Foreskin keratinocyte (primary cell): ENCODE measurements at places on chromosomes 1 and 21. TPM values are rescaled to one million over a fixed set of nuclear protein-coding genes. Genes with fewer than 3 reads are reported as not detected.

The NT5C1A gene
- total RNA-seq: not detected in 2 replicates

GRCh38 chr1:39016604-39017171, 9.5 kb upstream of the NDUFS5 start:
- no peak for DNase-seq

The ORC1 gene
- 17.7 and 20.6 TPM in 2 replicates for total RNA-seq

DNA sequence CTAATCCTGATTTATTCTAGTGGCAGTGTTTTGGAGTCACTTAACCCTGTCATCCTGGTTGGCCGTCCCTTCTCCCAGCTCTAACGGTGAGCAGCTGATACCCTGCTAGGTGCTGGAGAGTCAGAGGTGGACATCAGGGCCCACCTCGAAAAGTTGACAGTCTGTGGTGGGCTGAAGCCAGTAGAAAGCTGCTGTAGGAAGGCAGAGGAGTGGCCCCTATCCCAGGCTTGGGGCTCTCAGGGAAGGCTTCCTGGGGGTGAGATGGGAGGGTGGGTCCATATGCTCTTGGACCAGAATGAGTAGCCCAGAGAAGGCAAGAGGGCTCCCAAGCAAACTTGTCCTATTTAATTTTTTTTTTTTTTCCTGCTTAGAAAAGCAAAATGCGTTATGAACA, 475 bp upstream of the RPL5 start:
- no peak for DNase-seq

DNA sequence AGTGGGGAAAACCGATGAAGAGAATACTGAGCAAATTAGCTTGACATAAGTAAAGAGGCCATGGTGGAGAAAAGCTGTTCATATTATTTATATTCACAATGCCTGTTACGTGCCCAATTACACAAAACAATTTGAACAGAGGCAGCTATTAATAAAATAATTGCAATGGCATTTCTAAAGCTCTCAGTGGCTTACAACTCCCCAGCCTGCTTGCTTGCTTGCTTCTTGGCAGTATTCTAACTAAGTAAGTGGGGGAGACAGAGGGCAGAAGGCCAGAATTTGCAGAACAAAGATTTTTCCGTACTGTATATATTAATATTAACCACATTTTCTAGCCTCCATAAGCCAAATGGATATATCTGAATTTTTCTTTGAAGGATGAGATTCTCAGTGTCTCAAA, 12.9 kb downstream of the PTPN14 start:
- DNase-seq: no peak

GRCh38 chr21:42411891-42412635, 8.4 kb downstream of the UBASH3A start:
- DNase-seq: no peak

The BGLAP gene
- total RNA-seq: 0.14 and 0.34 TPM in 2 replicates

GRCh38 chr1:193448682-193449461, 262.5 kb upstream of the B3GALT2 start:
- DNase-seq: no peak

- no peak for DNase-seq
These were observed 132.0 kb upstream of the ZBTB40 start for GRCh38 chr1:22319608-22320007.

GRCh38 chr1:230661976-230662375, 19.7 kb downstream of the COG2 start:
- no peak for DNase-seq

DNA sequence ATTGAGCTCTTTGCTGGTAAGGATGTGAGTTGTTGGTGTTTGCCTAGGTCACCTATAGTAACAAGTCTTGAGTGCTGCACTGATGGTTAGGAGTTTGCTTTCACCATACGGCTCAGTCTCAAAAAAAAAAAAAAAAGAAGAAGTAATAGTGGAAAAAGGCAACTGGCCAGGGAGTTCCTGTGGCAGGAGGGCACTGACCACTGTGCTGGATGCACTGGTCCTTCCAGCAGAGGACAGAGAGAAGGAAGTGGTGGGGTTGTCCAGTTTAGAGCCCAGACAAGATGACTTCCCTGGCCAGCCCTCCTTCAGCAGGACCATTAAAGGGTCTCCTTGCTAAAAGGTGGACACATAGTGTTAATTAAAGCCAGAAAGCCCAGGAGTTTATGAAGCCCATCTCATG, 11.9 kb upstream of the PTCH2 start:
- no peak for DNase-seq

The OLIG2 gene
- not detected in 2 replicates for total RNA-seq

The MOV10 gene
- total RNA-seq: 68.8 and 74.7 TPM in 2 replicates

DNA sequence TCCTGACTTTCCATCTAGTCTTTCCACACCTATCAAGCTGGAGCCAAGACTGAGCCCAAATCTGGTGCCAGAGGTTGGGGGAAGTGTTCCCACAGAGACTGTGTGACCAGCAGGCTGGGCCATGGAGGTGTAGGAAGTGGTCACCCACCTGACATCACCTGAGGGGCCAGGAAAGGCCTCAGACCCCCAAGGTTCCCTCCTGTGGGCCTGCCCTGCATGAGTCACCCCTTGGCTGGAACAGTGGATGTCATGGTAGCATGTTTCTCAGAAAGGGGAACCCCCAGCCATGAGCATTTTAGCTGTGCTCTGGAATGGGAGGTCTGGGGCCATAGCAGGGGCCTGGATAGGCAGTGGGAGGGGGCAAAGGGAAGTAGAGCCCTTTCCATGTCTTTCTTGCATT, 5.7 kb upstream of the TNFRSF8 start:
- DNase-seq: no peak

GRCh38 chr1:110561596-110561995, 42.6 kb upstream of the KCNA10 start:
- no peak for DNase-seq

DNA sequence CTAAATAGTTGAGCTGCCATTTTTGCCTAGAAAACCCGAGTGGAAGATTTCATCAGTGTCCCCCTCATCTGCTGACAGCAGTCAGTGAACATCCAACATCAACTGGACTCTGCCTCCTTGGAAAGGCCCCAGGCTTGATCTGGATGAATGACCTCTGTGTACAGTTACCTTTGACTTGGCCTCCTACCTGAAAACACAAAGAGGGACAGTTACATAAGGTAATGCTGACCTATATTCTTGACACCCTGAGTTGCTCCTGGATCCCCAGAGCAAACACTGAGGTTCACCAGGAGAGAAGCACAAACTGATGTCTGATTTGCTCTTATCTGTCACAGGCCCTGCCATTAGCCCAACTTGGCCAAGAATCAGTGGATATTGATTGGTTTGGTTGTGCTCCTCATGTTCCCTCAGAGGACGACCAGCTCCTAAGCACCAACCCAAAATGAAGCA, 138.9 kb downstream of the PROX1 start:
- DNase-seq: no peak

GRCh38 chr1:17739050-17739449, 16.1 kb upstream of the ACTL8 start:
- DNase-seq: no peak

DNA sequence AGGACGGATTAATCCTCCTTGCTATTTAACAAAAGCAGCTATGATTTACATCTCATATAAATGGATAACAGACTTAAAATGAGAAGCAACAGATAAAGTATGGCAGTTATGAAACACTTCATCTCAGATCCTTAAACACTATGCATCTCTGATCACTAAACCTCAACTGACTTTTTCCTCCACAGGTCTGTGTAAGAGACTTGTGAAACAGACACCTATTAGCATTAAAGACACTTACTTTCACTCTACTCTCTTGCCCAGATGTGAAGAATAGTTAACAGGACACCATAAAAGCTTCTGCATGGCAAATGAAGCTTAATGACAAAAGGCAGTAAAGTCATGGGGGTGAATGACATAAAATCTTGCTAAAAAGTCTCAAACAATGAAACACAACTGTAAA, 6.2 kb downstream of the LIN9 start:
- DNase-seq: no peak

GRCh38 chr1:44318097-44319088, 36.7 kb downstream of the ERI3 start:
- peak; percentile 15 for DNase-seq

The BLACAT1 gene
- total RNA-seq: 1.7 and 2.4 TPM in 2 replicates

The CFHR2 gene
- total RNA-seq: not detected in 2 replicates

- no peak for DNase-seq
These were observed 64.3 kb upstream of the TRABD2B start for GRCh38 chr1:48061162-48062136.

GRCh38 chr1:86288586-86289147, 107.5 kb downstream of the ODF2L start:
- DNase-seq: no peak

- DNase-seq: no peak
These were observed 1422.5 kb downstream of the KCNT2 start for GRCh38 chr1:195185736-195186135.

The CBR1 gene
- 109 and 114 TPM in 2 replicates for total RNA-seq
